ENCODE measurements at places on chromosomes 16 and 17.

DNA sequence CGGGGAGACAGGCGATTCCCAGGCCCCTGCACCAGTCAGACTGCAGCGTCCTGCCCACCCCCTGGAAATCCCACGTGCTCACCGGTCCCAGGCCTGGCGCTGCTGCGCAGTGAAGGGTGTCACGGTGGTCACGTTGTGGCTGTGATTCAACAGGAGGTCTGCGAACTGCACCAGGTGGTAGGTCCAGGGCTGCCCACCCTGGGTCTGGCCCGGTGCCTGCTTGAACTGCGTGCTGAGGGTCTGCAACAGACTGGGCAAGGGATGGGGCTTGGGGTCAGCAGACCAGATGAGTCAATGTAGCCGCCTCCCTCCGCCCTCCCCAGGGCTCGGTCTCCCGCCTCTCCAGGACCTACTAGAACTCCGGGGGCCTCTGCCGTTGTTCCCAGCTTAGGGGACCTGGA lies 7.1 kb downstream of the MYBBP1A start:
- DNase-seq = no peak

- DNase-seq = no peak
Measured at GRCh38 chr17:59151006-59151405, 4.0 kb downstream of the SKA2 start.

GRCh38 chr16:27195941-27196595 lies 7.3 kb upstream of the KDM8 start:
- DNase-seq = no peak

GRCh38 chr16:13103831-13104530 lies 202.6 kb downstream of the SHISA9 start:
- DNase-seq = peak; percentile 22

- peak; percentile 43 for DNase-seq
Measured at GRCh38 chr17:77287432-77288068, 146.8 kb downstream of the SEC14L1 start.

DNA sequence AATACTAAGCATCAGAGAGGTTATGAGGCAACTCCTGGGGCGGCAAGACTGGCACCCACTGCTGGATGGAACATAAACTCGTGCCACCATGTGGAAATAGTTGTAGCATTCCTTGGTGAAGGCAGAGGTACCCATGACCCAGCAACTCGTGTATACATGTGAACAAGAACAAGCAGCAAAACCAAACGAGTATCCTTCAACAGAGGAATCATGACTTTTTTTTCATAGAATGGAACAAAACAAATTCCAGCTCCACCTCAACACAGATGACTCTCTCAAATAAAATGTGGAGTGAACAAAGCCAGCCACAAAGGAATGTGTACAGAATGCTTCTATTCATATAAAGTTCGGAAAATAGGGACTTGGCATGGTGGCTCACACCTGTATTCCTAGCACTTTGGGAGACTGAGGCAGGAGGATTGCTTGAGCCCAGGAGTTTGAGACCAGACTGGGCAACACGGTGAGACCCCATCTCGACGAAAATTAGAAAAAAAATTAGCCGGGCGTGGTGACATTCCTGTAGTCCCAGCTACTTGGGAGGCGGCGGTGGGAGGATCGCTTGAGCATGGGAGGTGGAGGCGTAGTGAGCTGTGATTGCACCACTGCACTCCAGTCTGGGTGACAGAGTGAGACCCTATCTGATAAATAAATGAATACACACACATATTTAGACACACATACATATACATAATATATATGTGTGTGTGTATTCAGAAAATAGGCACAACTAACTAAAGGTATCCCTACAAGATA lies 35.3 kb downstream of the B9D1 start:
- DNase-seq = no peak

GRCh38 chr16:13767215-13767614 lies 152.7 kb upstream of the ERCC4 start:
- peak; percentile 27 for DNase-seq

DNA sequence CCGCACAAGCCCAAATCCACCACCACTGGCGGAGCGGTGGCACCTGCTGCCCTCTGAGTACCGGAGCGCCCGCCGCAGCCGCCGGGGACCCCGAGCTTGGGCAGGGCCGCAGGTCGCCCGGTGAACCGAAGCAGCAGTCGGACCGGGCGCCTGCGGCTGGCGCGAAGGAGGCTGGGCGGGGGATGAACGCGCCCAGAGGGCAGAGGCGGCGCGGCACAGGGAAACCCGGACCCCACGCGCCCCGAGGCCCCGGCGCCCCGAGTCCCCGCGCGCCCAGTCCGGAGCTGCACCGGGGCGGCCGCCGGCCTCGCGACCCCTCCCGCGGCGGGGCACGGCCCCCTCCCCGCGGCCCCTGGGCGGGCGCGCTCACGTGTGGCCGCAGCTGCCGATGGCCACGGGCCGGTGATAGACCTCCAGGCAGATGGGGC lies 393 bp downstream of the RNF166 start:
- no peak for DNase-seq
